Natural killer cell (primary cell): ENCODE measurements at places on chromosomes 5 and 9. TPM values are rescaled to one million over a fixed set of nuclear protein-coding genes. Genes with fewer than 3 reads are reported as not detected.

Gene NKD2
- not detected for total RNA-seq

Gene TXNDC8
- not detected for total RNA-seq

Gene SNX18
- 31.1 TPM for total RNA-seq

Gene ZNF483
- 7.4 TPM for total RNA-seq

Gene PCDHGB2
- 0.49 TPM for total RNA-seq

Gene SLC27A4
- 7.7 TPM for total RNA-seq

Gene PDE6A
- not detected for total RNA-seq

Gene PPP2CA
- 191 TPM for total RNA-seq

Gene SLC27A6
- total RNA-seq = not detected

DNA sequence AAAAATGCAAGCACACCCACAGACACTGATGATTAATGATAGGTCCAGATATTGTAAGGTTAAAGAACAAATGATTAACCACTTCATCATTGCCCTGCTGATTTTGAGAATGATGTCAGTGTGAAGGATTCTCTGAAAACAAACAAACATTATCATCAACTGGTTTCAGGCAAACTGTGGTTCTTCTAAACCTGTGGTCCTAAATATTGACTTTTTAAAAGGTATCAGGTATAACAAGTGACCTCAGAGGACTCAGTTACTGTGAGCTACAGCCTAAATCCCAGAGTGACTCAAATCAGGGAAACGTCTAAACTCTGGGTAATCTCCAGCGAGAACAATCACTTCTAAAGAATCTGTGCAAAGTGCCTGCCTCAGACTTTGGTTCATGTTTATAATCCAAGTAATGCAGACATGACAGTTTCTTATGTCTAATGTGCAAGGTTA is 172.3 kb upstream of the CDH6 start:
- DNase-seq = no peak

GRCh38 chr5:141478321-141478945 is 2.7 kb downstream of the PCDHGC3 start:
- DNase-seq = no peak

- DNase-seq = no peak
These were observed 73.7 kb downstream of the VPS13A start for GRCh38 chr9:77251050-77251449.

DNA sequence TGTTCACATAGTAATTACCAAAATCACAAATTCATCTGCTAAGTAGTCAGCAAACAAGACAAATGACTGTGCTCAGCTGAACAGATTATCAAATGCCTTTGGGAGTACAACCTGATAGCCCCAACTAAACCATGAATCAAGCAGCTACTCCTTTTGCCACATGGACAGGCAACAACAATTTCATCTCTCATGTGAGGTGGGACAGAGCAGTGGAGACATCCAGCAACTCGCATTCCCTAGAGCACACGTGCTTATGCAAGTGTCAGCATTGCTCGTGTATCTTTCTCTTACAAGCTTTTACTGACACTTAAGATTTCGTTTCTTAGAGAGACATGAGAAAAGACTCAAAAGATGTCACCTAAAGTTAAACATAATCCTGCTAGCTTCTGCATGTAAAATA is 42.7 kb upstream of the PPP2R2B start:
- DNase-seq = no peak

- DNase-seq = no peak
These were observed 128.8 kb downstream of the SLC24A2 start for GRCh38 chr9:19660019-19660418.

GRCh38 chr9:110399983-110400382 is 62.3 kb upstream of the TXNDC8 start:
- DNase-seq = no peak

DNA sequence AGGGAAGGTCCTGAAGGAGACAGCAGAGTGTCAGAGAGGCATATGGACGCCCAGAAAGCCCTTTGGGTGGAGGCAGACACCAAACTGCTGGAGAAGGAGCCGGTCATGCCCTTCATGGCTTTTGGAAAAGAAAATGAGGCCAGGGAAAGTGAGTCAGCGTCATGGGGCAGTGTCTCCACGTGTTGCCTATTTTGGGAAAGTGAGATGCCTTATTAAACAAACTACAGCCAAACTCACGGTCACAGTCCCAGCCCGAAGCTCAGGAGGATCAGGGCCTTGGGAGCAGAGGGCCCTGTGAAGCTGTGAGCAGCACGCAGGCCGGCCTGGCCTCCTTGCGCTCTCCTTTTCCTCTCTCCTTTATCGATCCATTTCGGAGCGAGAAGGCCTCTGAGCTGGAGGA is 25.0 kb downstream of the RGS3 start:
- DNase-seq = no peak

DNA sequence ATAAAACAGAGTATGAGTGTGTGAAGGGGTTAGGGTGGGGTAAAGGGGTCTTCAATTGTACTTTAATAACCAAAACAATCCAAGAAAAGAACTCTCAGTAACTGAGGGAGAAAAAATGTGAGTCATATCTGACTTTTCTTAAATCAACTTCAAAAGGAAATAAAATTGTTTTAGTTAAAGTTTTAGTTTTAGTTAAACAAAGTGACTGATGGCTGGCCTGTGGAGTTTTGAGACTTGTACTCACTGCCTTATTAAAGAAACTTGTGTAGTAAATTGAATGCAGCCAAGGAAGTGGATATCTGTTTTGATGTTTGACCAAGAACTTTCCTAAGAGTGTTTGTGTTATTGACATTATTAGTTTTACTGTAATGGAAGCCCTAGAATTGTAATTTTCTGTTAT is 2032.6 kb downstream of the MAT2B start:
- no peak for DNase-seq

- no peak for DNase-seq
These were observed 514.0 kb upstream of the KLF4 start for GRCh38 chr9:108003526-108003925.

DNA sequence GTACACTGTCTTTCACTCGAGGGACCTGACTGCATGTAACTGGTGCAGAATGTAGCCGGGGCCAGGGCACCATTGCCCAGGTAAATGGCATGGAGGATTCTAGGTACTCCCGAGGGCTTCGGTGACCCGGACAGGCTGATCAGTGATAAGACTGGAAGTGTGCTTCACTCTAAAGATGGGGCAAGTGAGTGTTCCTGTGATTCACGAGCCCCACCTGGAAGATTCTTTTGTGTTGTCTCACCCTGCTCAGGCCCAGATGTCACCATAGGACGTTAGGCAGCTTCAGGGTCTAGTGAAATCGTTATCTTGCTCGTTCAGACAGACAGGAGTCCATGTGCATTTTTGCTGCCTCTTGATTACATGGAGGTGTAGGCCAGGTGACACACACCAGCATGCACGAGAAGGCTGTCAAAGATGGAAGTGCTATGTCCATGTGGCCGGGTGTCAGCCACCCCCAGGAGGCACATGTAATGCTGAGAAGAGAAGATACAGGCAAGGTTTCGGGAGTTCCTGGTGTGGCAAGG is 73.9 kb downstream of the WNK2 start:
- no peak for DNase-seq

- DNase-seq = no peak
These were observed 110.1 kb downstream of the WNK2 start for GRCh38 chr9:93294011-93294410.

DNA sequence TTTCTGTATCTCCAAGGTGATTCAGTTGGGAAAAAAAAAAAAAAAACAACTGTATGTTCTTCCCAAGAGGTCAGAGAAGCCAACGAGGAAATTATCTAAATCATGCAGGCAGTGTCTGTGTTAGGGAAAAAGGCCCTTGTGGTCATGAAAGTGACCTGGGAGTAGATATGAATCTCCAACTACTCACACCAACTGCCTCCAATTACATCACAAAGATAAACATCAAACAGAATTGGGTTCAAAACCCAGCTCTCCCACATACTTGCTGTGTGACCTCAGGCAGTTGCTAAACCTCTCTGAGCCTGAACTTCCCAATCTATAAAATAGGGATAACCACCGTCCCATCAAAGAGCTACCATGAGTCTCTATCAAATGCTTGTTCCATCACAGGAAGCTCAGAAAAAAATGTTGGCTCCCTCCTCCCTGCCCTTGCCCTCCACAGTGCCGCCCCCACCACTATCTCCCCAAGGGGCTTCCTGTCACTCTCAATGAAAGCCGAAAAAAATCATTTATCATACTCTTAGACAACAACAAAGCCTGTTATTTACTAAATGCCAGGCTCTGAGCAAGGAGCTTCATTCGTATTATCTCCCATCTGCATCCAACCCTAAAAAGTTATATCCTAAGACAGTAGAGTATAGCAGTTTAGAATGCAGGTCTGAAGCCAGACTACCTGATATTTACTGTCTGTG is 42.9 kb downstream of the CDK5RAP2 start:
- DNase-seq = no peak

- DNase-seq = no peak
These were observed 103.6 kb downstream of the BOD1 start for GRCh38 chr5:173512637-173513435.

- DNase-seq = no peak
These were observed 100.6 kb downstream of the LHFPL2 start for GRCh38 chr5:78547731-78548615.

- DNase-seq = no peak
These were observed 1260.8 kb upstream of the WWC1 start for GRCh38 chr5:167030500-167031120.

GRCh38 chr5:8956659-8957058 is 589.2 kb downstream of the SEMA5A start:
- no peak for DNase-seq

DNA sequence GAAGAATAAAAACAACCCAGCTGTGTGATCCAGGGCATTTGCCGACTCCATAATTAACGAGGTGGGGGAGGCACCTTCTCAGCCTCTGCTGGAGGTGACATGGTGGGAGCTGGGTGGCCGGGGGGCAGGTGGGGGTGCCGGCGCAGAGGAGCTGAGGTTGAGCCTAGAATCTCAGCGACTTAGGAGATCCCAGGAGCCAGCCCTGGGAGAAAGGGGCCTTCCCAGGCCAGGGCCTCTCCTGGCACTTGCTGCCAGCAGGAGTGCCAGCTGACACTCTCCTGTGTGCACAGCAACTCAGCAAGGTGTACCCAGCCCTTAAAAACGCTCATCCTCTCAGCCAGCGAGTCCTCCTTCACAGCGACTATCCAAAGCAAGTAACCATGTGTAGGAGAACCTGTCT is 62.8 kb upstream of the FCN1 start:
- no peak for DNase-seq

DNA sequence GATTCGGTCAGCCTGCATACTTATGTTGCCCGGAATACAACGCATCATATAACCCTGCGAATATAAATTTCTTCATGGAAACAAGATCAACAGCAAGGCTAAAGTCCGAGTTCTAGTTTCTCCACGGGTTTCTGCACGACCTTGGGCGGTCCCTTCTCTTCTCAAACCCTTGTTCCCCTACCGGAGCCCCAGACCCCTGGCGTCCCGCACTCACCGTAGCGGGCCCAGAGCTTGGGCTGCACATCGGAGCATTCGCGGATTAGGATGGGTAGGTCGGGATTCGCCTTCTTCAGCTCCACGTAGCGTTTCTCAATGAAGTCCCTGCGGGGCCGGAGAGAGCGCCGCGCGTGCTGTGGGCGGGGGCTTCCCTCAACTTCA is 399 bp downstream of the NDUFA2 start:
- no peak for DNase-seq

DNA sequence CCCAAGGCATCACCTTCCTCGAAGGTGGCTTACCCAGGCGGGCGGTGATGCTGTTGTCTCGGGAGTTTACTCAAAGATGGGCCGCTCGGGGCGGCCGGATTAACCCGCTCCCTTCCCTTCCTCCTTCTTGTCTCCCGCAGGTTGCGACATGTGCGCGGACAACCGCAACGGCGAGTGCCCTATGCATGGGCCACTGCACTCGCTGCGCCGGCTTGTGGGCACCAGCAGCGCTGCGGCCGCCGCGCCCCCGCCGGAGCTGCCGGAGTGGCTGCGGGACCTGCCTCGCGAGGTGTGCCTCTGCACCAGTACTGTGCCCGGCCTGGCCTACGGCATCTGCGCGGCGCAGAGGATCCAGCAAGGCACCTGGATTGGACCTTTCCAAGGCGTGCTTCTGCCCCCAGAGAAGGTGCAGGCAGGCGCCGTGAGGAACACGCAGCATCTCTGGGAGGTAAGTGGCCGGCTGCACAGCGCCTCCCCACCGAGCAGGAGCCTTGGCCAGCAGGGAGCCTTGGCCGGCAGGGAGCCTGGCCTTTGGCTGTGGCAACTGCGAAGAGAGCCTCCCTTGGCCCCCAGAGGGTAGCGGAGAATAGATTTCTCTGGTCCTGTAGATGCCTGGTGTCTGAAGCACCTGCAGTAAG is 10.6 kb downstream of the PRDM6 start:
- no peak for DNase-seq

DNA sequence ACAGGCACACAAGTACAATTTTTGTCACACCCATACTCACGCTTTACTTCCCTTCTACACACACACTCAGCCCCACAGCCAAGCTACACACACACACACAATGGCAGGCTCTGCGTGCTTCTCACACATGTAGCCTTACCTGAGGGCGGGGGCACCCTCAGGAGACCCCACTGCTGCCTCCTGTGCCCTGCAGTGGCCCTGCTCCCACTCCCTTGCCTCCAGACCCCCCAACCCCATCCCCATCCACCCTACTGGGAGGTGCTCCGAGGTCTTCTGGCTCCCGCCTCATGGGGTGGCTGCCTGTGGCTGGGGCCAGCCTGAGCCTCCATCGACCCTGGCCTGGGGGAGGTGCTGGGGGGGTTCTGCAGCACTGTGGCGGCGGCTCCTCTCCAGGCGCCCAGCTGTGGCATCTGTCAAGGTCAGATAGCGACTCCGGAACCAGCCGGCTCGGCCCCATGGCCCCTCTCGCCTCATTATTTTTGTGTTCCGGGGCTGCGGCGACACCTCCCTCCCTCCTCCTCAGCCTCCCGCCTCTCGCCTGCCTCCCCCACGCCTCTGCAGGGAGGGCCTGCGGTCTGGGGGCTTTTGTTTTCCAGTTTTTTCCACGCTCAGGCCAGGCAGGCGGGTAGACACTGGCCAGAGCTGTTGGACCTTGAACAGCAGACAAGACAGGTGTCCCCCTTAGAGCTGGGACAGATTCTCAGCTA is 21.7 kb downstream of the CXXC5 start:
- DNase-seq = peak; percentile 67

DNA sequence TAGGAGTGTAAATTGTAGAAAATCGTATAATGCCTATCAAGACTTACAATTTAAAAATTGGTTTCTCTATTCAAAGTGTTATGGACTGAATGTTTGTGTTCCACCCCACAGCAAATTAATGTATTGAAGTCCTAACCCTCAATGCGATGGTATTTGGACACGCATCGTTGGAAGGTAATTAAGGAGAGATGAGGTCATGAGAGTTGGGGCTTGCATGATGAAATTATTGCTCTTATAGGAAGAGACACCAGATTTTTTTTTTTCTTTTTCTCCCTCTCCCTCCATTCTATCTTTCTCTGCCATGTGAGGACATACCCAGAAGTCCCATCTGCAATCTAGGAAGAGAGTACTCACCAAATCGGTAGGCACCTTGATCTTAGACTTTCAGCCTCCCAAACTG is 189.2 kb downstream of the MAN2A1 start:
- no peak for DNase-seq

DNA sequence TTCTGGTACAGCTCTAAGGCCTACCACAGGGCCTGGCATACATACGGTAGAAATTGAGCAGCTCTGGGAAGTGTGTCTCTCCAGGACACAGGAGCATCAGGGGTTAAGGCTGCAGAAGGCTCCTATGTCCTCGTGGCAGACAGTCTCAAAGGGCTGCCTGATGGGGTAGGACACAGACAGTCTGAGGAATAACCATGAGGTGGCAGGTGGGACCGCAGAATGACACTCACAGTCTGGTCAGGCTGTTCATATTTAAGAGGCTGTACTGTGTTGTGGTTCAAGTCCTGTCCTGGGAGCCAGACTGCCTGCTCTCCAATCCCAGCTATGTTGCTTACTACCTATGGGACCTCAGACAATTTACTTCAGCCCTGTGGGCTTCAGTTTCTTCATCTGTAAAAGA is 217.1 kb downstream of the TRIM32 start:
- no peak for DNase-seq
